Kidney capillary endothelial cell (primary cell): ENCODE measurements at places on chromosomes 5 and 9.

GRCh38 chr9:132114102-132114707 lies 34.5 kb upstream of the MED27 start:
- DNase-seq, result peak; percentile 42

DNA sequence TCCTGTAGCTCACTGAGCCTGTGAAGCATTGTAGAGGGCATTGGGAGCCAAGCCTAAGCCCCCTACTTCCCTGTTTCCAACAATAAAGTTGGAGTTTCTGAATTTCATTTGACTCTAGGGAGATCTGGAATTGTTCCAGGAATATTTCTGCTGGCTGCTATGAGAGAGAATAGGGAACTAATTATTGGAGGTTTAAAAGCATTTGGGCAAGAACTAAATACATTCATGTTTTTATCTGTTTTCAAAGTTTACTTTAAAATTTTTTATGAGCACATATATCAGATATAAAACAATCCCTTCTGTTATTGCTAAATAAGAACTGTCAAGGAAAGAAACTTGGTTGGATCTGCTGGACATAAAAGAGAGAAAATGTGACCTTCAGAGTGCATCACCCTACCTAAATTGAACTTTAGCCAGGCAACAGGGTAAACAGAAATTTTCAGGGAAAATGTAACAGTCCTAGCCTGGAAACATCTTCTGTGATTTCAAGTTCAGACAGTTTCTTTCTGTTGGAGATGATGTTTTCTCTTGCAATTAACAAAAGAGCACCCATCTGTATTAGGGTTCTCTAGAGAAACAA lies 19.3 kb upstream of the LECT2 start:
- no peak for DNase-seq

DNA sequence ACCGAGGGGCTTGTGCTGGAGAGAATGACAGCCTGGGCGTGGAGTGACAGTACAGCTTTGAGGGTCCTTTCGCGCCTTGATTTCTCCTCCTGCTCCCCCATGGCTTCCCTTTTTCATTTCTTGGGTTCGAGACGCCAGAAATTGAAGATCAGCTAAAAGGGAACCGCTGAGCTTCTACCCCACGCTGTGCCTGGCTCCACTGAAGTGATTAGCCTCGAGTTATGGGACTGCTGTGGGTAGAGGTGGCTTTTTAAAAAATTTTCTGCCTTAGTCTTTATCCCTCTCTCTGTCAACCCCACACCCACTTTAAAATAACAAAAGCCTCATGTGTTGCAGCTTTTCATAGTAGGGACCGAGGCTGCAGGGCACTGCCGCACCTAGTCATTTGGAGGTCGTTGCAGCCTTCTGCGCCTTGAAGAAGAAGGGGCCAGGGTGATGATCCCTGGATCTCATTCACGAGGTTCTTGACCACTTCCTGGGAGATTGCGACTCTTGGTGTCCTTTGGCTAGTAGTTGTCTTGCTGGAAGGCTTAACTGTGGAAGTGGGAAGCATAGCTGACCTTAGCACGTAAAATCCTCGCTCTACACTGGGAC lies 603 bp downstream of the PPIP5K2 start:
- no peak for DNase-seq

DNA sequence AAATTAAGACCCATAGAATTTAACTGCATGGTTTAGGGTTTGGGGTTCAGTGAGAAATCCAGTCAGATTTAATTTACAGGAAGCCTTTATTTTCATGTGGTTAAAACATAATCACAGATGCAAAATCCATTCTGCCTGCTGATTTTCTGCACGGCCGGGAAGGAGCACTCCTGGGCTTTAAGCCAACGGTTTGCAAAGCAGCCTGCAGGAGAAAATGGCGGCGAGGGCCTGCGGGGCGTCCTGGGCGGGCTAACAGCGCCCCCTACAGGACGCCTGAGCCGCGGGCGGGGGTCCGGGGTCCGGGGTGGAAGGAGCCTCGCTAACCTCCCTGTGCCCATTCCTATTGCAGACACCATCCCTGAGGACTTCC lies 47.6 kb downstream of the THBS4 start:
- DNase-seq, result peak; percentile 65

DNA sequence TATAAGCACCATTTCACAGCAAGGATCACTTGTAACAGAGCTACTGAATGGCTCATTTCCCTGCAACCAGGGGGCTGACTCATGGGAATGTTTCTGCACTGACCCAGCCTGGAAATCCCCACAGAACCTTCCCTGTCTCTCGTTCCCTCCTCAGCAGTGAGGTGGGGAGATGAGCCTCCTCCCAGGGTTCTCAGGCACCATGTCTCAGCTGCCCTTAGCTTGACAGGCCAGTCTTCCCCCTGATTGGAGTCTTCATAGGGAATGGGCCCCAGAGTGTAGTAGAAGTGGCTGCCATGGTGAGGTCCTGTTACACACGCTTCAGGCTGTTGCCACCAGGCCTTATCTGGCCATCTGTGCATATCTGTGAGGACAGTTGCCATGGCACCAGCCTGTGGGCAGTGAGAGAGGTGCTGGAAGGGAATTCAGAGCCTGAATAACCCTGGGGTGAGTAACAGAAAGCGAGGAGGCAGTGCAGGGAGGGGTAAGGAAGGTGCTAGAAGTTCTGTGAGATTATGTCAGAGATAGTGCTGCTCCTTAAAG lies 324.4 kb downstream of the ENC1 start:
- DNase-seq, result peak; percentile 57

GRCh38 chr9:108041551-108041950 lies 552.0 kb upstream of the KLF4 start:
- no peak for DNase-seq

DNA sequence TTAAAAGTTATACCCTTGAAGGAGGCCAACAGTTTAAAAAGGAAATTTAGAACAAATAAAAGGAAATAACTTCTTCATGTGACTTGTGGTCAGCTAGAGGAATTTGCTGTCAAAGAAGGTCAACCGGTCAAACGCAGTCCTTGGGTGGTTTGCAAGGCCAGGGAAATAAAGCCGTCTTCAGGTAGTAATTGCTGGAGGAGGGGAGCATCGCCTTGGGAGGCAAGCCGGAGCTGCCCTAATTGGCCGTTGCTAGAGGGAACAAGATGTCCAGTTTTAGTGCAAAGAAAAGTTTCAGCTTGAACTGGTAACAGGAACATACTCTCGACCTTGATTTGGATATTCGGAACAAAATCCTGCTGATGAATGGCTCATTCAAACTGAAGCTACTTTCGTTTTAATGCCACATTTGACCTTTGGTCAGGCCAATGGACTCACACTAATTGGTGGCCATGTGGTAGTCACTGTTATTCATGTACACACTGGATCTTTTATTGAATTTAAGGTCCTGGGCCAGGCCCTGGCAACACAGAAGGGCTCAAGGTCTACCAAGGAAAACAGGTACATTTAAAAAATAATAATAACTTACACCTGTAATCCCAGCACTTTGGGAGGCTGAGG lies 47.0 kb upstream of the MYO10 start:
- peak; percentile 26 for DNase-seq

DNA sequence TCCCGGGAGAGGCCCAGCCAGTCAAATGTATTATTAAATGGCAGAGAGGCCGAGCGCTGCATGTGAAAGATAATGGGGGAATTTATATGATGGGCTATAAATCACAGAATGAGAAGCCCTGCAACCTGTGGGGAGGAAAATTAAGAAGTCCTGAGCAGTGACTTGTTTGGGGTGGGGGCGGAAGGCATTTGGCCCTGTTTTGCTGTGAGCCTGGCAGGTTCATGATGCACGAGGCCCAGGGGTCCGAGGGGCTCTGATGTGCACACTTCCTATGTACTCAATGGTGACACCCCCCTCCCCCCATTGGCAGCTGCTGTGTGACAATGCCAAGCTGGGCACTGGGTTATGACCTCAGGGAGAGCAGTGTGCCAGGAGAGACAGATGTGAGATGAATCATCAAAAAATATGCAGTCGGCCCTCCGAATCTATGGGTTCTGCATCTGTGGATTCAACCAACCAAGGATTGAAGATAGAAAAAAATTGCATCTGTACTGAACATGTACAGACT lies 13.7 kb upstream of the DAB2IP start:
- DNase-seq, result peak; percentile 80

- DNase-seq, result no peak
Measured at GRCh38 chr9:98226516-98226915, 28.9 kb downstream of the TBC1D2 start.

- no peak for DNase-seq
Measured at GRCh38 chr9:2013743-2014475, 1.2 kb upstream of the SMARCA2 start.

DNA sequence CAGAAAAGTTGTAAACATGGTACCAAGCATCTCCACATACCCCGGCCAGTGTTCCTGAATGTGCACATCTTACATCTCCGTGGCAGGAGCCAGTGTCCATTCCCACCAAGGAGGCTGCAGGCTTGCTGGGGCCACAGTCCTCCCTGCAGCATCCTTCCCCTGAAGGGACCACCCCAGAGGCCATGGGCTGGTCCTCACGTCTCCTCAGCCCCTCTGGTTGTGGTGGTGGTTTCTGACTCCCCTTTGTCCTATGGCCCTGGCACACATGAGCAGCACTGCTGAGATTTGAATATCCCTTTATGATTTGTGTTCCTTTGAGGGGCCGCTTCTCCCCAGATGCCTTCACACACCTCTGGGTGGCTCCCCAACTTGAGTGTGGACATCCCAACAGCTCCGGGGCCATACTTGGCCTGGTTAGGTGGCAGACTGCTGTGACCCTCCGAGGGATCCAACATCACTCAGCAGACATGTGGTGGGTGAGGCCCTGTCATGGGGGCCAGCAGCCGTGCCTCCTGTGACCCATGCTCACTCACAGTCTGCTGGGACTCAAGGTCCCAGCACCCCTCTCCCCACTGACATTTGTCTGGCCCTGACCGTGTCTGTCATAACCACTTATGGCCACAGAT lies 14.3 kb downstream of the PHF2 start:
- DNase-seq, result no peak

DNA sequence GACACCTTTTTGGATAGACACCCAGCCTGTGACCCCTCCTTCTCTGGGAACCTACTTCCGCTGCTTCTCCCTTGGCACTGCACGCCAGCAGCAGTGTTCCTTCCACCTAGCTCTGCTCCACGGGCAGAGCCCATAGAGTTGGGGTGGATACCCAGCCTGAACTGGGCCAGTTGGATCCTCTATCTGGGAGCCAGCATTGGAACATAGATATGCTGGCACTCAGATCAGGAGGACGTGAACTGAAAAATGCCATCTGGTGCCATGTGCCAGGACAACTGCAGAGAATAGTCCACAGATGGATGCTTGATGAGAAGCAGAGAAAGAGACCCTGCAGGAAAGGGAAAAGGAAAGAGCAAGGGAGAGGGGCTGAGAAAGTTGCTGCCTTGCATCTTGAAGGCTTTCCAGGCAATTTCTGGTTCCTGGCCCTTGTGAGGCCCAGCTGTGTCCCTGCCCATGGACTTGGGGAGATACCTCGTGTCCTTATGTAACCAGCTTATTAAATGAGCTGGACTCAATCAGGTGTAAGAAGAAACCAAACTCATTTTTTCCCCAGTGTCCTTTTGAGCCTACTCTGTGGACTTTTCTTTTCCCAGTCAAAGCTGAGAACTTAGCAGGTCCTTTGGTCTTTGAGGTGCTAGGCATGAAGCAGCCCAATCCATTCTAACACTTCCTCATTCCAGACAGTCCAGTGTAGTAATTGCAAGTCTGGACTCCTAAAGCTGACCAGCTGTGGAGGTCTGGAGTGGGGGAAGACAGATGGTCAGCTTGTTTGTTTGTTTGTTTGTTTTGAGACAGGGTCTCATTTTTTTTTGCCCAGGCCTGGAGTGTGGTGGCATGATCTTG lies 39.1 kb downstream of the ANGPTL2 start:
- DNase-seq, result no peak
